ENCODE measurements at places on chromosomes 11 and 22.

DNA sequence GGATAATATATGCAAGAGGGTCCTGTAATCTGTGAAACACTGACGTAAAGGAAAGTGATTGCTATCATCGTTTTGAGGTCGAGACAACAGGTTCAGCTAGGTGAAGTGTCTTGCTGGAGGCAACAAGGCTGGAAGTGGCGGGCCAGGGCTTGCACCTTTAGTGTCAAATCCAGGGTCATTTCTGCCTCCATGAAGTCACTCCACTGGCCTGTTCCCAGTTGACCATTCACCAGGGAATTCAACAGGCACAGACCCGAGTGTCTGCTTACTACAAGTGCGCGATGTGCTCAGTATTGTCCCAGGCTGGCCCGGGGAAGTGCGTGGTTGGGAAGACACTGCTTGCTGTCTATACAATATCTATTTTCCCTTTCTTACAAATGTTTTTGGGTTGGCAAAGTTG is 225.0 kb downstream of the CEP164 start:
- no peak for DNase-seq

- no peak for DNase-seq
Observed at GRCh38 chr11:128688031-128688713, 5.7 kb upstream of the FLI1 start.

DNA sequence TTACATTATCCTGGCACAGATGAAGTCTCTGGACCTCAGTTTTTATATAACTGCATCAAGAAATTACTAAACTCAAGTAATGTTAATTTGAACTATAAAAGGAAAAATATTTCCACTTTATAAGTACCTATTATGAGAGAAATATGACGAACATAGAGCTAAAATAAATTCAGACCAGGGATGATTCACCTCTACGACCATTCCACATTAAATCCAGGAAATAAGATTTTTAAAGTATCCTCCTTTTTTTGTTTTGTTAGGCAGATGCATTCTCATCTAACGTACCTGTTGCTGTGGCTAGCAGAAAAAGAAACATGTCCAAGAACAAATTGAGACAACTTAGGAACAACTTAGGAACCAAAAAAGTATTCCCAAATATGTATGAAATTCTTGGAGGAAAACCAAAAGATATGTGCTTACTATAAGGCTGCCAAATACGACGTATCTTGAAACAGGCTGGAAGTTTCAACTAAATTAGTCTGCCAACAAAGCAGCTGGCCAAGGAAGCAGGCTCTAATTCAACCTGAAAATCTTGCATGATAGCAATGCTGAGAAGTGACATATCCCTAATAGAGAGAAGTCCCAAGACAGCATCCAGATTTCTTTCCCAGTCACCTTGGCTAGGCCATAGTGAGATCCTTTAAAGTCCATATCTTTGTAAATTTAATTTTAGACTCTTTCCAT is 15.7 kb downstream of the SPTY2D1 start:
- DNase-seq: no peak

DNA sequence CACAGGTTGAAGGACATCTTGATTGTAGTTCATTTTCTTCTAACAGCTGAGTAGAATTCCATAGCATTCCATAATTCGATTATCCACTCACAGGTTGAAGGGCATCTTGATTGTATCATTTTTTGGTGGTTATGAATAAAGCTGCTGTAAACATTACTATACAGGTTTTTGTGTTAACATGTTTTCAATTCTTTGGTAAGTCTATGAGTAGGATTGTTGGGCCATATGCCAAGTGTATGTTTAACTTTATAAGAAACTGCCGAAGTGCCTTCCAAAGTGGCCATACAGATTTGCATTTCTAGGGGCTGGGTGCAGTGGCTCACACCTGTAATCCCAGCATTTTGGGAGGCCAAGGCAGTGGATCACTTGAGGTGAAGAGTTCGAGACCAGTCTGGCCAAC is 44.6 kb downstream of the ANKRD42 start:
- no peak for DNase-seq

DNA sequence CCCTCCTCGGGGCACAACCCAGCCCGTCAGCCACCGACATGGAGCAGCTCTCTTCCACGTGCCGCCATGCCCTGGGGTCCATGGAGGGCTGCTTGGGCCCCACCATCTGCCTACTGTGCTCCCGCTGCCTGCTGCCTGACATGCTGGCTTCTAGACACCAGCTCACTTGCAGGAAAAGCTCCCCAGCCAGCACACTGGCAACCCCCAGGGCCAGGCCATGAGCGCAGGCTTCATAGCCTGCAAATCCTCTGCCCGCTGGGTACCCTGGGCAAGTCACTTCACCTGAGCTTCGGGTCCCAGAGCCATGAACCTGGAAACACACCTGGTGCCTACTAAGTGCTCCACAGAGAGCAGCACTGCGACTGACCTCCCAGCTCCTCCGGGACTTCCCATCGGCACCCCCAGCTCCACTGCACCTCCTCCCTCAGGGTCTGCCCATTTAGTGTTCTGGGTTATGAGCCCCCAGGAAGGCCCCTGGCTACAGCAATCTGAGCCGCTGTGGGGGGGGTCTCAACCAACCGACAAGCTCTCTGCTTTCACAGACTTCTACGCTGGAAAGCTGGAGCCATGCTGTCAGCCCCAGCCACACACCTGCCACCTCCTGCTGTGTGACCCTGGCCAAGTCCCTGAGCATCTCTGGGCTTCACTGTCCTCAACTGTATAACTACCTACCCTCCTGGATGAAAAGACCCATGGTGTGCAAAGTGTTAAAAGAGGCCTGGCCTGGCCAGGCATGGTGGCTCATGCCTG is 139.2 kb downstream of the CRYBB2 start:
- no peak for DNase-seq

- no peak for DNase-seq
Observed at GRCh38 chr11:118443590-118444218, 7.4 kb downstream of the KMT2A start.
